ENCODE measurements at places on chromosomes 1 and 21.

GRCh38 chr1:89652373-89652772, 19.5 kb downstream of the LRRC8C start:
- DNase-seq = no peak

- DNase-seq = no peak
Measured at GRCh38 chr1:228871314-228872061, 136.2 kb downstream of the RHOU start.

DNA sequence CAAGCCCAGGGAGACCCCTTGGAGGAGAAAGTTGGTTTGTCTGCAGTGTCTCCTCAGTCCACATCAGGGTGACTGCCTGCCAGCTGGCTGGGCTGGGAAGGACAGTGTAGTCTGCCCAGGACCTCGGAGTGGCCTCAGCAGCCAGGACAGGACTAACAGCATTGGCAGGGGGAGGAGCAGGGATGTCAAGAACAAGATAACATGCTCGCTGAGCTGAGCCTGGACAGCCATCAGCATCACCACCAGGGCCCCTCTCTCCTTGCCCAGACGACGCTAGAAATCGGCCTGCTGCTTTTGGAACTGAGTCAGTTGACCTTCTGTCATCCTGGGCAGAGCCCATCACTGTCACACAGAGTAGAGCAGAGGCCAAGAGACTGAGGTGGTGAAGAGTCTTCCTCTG, 83.6 kb upstream of the CNTN2 start:
- no peak for DNase-seq

- no peak for DNase-seq
Measured at GRCh38 chr1:30313176-30313575, 410.2 kb downstream of the MATN1 start.

DNA sequence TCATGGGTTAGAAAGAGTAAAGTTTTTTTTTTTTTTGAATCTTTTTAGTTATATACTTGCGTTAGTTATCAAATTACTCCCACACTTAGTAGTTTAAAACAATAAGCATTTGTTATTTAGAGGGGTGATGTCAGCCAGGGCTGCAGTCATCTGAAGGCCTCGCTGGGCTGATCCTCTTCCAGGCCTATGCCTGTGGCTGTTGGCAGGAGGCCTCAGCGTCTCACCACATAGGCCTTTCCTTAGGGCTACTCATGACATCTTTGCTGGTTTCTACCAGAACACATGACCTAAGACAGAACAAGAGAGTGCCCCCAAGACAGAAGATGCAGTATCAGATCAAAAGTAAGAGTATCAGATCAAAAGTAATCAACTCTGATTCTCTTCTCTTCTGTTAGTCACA, 167.4 kb downstream of the HHAT start:
- DNase-seq = no peak

DNA sequence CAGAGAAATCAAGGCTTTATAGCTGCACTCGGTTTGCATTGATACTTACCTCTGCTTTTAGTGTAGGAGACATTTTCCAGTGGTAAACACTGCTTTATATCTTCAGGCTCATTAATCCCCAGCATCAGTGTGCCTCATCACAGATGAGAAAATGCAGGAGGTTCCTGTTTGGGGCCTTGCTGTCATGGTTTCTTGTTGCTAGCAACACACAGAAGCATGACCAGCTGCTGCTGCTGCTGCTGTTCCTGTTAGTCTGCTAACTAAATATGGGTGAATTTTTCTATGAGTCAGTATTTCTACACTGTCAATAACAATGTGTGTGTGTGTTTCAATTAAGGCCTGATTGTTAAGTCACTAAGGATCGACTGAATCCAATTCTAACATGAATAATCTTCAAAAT, 85.8 kb upstream of the RGS1 start:
- no peak for DNase-seq

GRCh38 chr1:229758101-229759036, 132.3 kb downstream of the URB2 start:
- DNase-seq = no peak

Data from anterior cingulate cortex (tissue), 58 donors.